ENCODE measurements at places on chromosomes 1 and 21. TPM values are rescaled to one million over a fixed set of nuclear protein-coding genes. Genes with fewer than 3 reads are reported as not detected.

DNA sequence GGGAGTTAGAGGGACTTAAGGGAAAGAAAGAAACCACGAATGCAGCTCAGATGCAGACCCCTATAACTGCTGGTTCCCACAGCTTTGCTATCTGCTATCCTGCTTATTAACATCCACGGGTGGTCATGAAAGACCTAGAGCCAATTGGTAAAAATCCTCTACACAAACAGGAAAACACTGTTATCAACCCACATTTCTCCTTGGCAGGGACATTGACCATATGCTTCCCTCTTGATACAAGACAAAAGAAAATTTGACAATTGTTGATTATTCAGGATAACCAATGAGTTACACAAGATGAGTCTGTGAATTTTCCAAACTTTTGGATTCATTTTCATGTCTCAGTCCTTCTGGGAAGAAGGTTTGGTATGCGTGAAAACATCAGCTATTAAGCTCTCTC is 90.4 kb downstream of the TIAM1 start:
- no peak for DNase-seq

GRCh38 chr1:108089477-108089876 is 110.7 kb downstream of the SLC25A24 start:
- no peak for DNase-seq

DNA sequence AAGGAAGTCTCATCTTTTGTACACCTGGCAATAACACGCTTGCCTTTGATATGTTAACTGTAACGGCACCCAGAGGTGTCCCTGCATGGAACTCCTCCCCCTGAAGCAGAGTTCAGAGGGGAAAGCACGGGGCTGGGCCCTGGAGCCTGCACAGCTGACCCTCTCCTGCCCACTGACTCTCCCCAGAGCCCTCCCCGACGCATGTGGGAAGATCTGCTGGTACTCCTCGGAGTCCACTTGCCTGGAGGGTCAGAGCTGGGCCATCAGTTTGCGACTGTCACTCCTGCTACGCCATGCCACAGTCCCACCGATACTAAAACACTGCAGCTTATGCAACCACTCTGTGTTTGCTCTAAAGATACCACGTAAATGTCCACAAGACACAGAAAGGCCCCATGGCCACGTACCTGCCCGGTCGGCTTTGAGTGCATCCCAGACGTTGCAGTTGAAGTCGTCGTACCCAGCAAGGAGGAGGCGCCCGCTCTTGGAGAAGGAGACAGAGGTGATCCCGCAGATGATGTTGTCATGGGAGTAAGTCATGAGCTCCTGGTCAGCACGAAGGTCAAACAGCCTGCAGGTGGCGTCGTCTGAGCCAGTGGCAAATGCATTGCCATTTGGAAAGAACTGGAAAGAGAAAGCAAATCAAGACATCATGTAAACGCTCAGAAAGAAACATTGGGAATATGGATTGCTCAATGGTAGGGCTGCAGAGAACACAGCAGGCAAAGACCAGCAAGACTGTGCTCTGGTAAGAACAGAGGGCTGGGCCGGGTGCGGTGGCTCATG is 10.6 kb upstream of the NADK start:
- peak; percentile 44 for DNase-seq

- DNase-seq = peak; percentile 60
These were observed 44.2 kb downstream of the OSBPL9 start for GRCh38 chr1:51661081-51661518.

DNA sequence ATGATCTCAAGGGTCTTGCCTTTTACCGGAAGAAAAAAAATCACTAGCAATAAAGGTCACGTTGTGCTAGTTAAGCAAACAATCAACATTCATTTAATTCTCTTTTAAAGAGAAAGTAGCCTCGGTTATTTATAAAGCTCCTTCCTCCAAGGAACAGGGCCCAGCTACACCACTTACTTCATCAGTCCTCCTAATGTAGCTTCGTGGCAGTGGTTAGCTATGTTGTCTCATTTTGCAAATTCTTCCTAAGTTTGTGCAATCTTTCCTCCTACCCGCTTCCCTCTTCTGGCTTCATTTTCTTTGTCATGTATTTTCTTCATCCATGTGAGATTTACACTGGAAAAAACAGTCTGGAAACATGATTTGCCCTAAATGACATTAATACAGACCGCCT is 554.2 kb downstream of the NUF2 start:
- DNase-seq = peak; percentile 9

Gene TRAF3IP3
- not detected for total RNA-seq

Gene PIK3R3
- 14.9 TPM for total RNA-seq

Gene CDK18
- total RNA-seq = 4.4 TPM

GRCh38 chr1:59543211-59543668 is 246.3 kb downstream of the FGGY start:
- no peak for DNase-seq

DNA sequence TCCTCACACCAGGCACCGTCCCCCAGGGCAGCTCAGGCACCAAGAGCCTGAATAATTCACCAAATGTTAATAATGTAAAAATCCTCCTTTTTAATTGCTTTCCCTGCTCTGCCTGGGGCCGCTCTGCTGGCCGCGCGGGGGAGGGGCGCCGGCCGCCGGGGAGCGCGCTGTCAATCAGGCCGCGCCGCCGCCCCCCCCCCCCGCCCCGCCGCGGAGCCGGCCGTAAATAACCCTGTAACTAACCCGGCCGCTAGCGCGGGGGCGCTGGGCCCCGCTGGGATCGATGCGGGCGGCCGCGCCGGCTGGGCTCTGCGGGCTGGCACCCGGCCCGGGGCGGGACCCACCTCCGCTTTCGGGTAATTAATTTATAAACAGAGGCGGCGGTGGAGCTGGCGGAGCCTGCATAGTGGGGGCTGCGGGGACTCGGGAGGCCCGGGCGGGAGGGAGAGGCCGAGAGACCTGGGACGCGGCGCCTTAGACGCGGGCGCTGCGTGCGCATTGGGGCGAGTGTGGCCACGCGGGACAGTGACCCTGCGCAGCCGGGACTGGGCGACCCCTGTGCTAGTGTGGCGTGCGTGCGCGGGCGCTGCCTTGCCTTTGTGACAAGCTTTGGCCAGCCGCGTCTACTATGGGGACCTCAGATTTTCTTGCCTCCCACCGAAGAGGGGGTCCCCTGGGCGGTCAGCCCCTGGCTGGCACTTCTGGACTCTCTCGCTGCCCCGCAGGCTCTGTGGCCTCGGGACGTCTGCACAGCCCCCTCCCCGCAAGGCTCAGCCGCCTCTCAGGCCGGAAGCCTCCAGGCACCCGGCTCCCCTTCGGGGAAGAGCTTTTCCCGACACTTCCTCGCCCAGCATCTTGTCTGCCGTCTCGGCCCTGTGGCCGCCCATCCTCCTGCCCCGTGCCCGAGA is 16.6 kb downstream of the SAMD11 start:
- peak; percentile 84 for DNase-seq

DNA sequence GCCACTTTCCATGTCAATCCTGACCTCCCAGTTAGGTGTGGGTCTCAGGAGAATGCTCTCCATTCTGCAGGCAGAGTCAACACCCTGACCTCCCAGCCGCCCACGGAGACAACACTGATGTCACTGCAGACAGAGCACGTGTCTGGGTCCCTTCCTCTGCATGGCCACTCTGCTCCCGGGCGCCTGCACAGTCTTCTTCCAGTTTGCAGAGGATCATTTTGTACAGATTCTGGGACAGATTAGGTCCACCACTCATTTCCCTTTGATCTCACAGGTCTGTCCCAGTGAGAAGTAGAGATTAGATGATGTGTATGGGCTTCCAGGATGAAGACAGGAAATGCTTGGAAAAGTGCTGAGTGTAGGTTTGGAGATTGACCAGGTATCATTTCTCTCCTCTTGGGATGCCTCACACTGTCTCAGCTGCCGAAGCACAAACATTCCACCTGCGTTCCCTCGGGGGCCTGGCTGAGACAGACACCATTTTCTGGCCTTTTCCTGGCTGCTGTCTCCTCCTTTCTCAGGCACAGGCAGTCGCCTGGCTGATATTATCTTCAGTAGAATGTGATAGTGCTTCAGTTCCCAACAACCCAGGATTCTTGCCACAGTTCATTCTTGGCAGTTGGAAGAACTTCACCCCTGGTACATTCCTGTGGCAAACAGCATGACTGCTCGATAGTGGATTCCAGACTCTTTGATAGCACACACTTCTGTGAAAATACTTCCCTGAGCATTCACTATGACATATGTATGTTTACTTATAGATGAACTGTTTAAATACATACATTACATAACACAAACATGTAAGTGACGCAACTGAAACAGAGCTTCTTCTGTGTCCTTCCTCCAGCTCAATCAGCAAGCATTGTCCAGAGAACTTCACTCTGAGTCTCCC is 7.9 kb downstream of the MYBPHL start:
- DNase-seq = peak; percentile 69

Gene HES2
- total RNA-seq = not detected

Gene ADAMTS4
- total RNA-seq = not detected

GRCh38 chr1:201538612-201539551 is at the start of gene NAV1:
Gene NAV1, plus strand, starts transcription at chr1:201539127. Its CDS starts 83,758 bp downstream, at chr1:201622885.
- peak; percentile 88 for DNase-seq

DNA sequence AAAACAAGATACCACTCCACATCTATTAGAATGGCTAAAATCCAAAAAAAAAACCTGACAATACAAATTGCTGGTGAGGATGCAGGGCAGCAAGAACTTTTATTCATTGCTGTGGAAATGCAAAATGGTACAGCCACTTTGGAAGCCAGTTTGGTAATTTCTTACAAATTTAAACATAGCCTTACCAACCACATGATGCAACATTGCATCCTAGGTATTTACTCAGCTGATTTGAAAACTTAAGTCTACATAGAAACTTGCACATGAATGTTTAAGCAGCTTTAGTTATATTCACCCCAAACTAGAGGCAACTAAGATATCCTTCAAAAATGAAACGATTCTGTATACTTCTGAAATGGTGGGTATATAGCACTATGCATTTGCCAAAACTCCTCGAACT is 178.8 kb upstream of the PDE4B start:
- no peak for DNase-seq

DNA sequence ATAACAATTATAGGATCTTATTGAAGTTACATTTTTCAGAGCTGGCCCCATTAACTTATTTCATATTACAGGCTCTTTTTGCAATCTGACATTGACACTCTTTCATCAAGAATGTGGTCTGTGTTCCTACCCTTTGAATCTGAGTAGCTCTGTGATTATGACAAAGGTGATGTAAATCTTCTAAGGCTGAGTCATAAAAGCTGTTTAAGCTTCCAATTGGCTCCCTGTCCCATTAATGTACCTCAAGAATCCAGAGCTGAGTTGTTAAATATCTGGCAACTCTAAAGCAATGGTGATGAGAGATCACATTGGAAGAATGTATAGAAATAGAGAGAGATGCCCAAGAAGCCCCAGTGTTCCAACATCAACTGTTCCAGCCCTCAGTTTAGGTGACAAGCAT is 178.5 kb upstream of the DEPDC1 start:
- DNase-seq = no peak

DNA sequence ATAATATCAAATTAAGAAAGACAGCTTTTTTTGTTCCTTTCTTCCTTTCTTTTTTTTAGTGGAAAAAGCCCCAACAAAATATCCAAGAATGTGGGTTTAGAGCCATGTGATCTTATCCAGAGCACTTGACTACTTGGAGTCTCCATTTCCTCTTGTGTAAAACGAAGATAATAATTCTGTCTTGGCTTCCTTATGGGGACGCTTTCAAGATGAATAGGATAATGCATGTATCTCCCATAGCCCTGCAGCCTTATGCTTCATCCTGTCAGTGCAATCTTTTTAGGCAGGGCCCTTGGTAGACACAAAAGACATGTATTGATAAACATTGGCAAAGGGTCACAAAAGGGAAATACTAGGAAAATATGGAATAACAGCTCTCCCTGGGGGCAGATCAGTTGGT is 34.8 kb downstream of the ZBTB18 start:
- DNase-seq = no peak

Gene GBP7
- not detected for total RNA-seq

GRCh38 chr1:22457345-22457744 is 5.7 kb downstream of the ZBTB40 start:
- DNase-seq = no peak

Gene FCRL6
- not detected for total RNA-seq

- no peak for DNase-seq
These were observed 23.5 kb downstream of the TOR3A start for GRCh38 chr1:179105393-179105792.

- no peak for DNase-seq
These were observed 8.7 kb upstream of the PIGM start for GRCh38 chr1:160040476-160040875.

Gene CFAP107
- not detected for total RNA-seq

Gene HMCN1
- 14.8 TPM for total RNA-seq

- no peak for DNase-seq
These were observed 74.6 kb downstream of the SLC45A1 start for GRCh38 chr1:8392522-8392921.

DNA sequence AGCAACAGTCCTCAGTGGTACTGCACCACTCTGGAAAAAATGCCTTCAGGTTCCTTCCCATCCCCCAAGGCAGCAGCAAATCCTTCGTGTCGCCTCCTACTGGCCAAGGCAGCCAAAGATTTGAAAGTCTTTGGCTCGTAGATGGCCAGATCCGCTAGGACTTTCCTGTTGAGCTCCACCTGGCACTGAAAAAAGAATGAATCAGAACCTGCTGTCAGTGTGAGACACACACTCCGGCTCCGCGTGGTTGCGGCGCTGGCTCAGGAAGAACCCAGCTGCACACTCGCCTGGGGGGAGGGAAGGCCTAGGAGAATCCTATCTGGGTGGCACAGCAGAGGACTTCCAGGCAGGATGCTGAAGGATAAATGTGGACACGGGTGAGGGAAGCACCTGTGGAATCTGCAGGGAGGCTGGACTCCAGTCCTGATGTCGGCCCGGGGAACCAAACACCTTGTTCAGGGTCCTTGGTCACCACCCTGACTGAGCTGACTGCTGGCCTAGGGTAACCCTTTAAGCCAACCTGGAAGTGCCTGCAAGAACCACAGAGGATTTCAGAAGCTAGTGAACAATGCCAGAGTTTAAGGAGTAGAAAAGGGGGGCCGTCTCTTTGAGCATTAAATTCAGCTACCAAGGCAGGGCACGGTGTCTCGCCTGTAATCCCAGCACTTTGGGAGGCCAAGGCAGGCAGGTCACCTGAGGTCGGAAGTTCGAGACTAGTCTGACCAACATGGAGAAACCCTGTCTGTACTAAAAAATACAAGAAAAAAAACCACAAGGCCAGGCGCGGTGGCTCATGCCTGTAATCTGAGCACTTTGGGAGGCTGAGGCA is 3.2 kb upstream of the CCNL2 start:
- DNase-seq = peak; percentile 73

DNA sequence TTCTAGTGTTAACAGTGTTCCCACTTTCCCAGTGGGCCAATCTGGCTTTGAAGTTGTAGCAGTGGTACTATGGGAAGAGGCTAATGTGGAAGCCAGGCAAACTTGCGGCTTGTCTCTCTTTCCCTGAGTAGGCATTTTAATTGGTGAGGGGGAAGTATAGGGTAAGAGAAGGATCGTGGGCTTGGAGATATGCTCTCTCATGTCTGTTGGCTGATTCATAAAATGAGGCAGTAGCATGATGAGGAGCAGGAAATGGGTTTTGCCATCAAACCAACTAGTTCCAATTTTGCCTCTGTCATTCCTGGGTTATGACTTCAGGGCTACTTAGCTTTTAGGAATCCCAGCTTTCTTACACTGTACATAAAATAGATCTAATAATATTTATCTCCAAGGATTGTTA is 12.1 kb downstream of the C8A start:
- no peak for DNase-seq
